ENCODE measurements at places on chromosomes 7 and 10.

- no peak for DNase-seq
Measured at GRCh38 chr7:146982482-146982881, 865.9 kb downstream of the CNTNAP2 start.

DNA sequence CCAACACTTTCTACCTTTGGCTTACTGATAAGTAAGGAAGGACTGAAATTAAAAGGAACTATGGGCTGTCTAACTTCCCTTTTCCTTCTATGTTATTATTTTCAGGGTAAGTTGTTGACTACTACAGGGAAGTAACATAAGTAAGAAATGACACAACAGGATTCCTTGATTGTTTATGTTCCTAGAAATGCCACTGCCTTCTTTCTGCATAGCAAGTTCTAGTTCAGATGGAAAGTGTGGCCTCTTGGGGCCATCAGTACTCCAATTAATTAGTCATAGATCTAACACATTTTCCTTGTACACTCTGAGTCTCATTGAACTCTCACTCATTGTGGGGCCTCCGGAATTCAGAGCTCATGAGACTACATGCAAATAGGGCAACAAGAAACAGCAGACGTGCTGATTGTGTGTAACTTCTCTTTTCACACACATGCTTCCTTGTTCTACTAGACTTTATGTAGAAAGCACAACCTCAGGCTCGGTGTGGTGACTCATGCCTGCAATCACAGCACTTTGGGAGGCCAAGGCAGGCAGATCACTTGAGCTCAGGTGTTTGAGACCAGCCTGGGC lies 35.3 kb upstream of the HIBADH start:
- no peak for DNase-seq

DNA sequence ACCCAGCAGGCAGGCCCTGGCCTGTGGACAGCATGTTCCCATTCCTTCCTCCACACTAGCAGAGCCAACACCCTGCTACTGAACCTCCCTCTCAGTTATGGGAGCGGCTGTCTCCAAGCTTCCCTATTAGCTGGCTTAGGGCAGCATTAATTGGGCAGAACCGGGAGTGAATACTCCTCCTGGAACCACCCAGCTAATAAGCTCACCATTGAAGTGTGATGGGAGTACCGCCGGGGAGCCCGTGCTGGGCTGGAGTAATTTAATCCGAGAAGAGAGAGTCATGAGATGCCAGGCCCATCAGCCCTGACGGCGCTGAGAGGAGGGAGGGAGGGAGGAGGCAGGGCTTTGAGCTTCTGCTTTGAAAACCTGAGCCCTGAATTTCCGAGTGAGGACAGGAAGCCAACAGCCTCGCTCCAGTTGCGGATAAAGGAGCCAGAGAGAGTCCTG lies 31.8 kb upstream of the ELFN1 start:
- DNase-seq, result no peak

DNA sequence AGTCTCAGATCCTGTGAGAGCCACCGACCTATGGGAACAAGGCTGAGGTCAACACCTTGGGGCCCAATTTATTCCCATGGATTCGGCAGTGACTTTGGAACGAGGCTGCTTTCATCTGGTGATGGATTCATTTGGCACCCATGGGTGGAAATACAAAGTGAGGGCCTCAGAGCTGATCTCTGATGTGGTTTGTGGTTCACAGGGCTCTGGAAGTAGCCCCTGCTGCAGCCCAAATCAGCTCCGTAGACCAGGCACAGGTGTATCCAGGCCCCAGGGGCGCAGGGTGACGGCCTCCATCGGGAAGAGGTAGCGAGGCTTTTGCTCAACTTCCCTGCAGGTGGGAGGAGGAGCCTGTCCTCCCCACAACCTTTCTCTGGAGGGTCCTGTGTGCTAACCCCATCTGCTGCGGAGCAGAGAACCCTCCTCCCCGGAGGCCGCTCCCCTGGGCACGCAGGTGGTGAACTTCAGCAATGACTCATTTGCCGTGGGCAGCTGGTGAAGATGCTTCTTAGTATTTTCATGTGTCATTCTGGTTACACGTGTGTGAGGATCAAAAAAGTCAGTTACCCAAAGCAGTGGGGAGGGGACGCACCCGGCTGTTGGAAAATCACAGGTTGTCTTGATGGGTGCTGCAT lies 7.5 kb upstream of the JAKMIP3 start:
- no peak for DNase-seq

- DNase-seq, result peak; percentile 95
Measured at GRCh38 chr7:140062528-140063299, at the start of gene PARP12. TSS of gene PARP12 (minus strand) at chr7:140062951. CDS start at chr7:140062847, 104 bp downstream.

DNA sequence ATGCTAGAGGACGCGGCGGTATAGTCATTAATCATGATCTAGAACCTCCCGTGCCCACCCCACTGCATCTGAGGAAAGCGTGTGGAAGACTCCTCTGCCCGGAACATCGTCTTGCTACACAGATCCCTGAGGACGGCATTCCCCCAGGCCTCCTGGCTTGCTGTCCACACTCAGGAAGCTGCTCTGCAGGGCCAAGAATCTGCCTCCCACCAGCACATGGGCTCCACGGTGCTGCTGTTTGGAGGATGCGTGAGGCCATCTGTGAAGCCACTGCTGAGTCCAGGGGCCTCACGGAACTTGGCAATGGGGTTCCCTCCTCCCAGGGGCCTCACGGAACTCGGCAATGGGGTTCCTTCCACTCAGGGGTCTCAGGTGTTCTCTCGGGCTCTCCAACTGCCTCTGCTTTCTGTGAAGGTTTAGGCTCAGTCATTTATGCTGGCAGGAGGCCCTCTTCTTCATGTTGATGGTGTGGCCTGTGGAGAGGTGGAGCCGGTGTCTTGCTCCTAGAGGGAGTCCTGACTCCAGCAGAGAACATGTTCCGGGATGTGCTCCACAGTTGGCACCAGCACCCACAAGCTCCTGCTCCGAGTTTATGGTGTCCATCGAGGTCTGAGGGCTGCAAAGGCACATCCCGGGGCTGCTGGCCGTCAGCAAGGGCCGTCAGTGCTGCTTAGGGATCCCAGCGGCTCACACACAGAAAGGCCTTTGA lies 273.3 kb downstream of the DNAJB6 start:
- peak; percentile 32 for DNase-seq

Data from pancreas (tissue), 10 donors.